ENCODE measurements at places on chromosomes 1 and 21.

- no peak for DNase-seq
Observed at GRCh38 chr1:241639623-241640148, 483 bp downstream of the CHML start.

GRCh38 chr1:109213345-109213823, 334 bp upstream of the SARS1 start:
- DNase-seq = no peak

GRCh38 chr1:39153684-39154083, 50.8 kb upstream of the MACF1 start:
- DNase-seq = no peak

- DNase-seq = no peak
Observed at GRCh38 chr1:247409869-247410544, 6.0 kb upstream of the NLRP3 start.

DNA sequence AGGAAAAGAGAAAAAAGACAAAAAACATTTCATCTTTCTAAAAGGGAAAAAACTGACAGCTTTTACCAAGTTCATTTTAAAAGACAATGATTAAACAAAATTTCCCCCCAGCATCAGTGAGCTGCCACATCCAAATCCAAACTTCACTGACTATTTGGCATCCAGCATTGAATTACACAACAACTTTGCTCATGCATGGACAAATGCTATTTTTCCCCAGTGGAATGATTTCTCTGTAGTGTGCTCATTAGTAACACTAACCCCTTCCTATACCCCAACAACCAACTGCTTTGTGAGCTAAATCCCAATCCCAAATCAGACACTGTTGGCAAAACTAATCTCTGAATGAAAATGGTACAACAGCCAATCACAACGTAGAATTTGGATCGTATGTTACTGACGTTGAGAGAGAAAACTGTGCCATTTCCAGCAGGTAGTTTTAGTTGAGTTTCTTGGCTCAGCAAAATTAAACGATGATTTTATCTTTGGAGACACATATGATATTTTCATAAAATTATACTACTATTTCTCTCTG, 37.9 kb downstream of the PIK3R3 start:
- DNase-seq = no peak

GRCh38 chr1:72568113-72568512, 285.8 kb upstream of the NEGR1 start:
- no peak for DNase-seq

DNA sequence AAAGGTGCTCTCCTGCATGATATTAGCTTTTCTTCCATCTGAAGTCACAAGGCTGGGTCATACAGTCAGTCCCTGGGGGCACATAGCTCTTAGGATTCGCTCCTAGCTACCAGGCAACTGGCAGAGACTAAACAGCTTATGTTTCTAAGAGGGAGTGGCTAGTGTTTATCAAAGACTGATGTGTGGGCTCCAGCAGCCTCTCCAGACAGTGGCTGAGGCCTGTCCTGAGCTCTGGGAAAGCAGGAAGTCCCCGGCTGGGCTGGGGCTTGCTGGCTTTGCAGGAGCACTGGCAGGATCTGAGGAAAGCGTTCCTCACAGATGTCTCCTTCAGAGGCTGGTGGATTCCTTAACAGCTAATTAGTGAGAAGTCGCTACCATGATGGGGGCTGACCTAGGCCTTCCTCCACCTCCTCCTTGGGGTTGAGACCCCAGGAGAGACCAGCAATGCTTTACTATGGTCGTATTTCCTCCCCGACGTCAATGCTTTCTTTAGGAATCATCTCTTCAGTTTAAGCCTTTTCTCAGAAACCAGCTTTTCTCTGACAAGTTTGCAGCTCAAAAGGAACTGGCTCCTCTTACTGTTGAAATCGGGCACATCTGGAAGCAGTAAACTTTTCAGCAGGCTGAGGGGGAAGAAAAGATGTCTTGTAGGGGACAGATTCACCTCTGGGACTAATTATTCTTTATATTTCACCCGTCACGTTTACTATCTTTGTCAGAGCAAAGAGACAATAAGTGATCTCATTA, 33.5 kb upstream of the HHAT start:
- no peak for DNase-seq

DNA sequence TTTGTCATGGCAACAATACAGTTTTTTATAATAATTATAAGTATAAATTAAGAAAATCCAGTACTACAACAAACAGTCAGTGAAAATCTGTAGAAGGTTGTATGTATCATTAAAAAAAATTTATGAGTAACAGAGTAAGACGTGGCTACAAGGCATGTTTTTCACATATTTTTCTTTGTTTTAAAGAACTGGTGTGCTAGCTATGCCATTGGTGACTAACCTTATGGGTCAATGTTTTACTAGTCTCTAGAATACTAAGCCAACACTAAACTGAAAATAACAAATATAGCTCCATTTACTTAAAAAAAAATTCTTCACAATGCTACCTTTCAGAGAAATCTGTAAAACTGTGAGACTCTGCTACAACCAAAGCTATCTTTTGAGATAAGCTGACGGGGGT, 261.5 kb downstream of the ADGRL2 start:
- DNase-seq = no peak

GRCh38 chr1:193179094-193179493, 7.3 kb downstream of the B3GALT2 start:
- DNase-seq = no peak

DNA sequence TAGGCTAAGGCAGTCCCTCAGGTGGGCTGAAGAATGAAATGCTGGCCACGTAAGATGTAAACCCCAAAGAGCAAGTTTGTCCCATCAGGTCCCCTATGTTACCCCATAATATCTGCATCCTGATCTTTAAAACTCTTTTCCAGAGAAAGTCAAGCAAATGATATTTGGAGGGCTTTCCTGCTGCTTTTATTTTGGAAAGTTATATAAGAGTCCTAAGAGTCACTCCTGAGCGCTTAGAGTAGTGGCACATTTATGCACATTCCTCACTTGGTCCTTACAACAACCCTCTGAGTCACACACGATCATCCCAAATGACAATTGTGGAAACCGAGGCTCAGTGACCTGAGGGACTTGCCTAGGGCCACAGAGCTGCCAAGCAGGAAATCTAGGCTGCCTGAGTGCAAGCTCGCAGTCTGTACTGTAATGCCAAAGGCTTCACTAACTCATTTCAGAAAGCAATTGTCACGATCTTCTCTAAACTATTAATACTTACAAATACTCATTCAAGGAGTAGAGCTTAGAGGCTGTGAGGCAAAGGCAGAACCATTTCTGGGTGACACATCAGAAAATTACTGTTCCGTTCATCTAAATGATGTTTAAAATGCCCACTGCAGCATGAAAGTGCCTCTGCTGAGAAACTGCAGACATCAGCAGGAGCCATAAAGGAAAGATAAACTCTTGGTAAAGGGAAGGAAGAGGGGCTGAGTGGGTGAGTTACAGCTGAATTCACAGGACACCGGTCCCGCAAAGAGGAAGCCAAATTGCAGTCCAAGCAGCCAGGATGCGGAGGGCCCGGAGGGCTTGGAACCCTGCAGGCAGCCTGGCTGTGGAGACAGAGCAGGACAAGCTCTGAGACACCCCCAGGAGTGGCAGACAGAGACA, 30.8 kb downstream of the CAPZB start:
- no peak for DNase-seq

DNA sequence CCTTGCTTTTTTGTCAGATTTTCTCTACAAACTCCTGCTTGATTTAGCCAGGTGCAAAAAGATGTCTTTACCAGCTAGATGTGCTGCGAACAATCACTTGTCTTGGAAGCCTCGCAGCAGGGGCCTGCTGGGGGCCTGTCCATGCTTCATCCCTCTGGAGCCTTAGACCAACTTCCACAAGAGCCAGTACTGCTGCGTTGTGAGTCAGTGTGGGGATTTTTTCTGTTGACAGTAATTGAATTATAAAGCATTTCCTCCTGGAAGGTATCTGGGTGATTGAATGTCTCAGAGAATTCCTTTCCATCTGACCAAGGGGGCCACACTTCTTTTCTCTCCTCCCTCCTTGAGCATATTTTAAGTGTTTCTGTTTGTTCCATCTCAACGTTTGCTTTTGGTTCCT, 40.4 kb upstream of the LDLRAP1 start:
- no peak for DNase-seq

- no peak for DNase-seq
Observed at GRCh38 chr21:40463176-40463575, 383.8 kb downstream of the DSCAM start.

DNA sequence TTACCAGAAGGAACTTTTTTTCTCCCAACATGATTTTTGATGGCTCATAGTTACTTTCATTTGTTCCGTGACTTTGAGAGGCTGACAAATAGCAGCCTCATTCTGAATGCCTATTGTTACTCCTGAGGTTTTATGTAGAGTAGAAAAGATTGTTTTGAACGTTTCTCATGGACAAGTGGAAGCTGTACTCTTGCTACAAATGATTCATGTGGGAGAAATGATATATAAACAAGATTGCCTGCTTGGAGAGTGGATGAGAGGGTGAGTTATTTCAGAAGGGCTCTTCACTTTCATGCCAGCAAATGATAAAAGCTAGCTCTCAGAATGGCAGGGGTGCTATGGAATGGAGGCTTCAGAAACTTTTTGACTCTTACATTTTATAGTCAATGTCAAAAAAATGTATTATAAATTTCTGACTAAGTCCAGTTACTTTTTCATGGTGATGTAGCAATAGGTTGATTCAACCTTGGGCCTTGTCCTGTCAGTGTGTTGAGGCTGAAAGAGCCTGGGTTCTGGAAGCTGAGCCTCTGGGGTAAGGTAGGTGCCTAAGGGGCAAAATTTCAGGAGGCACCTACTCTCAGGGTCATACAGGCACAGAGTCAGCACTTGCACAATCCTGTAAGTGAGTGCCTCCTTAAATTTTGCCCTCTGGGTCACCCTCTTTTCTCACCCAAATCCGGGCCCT, 19.4 kb downstream of the JUN start:
- DNase-seq = peak; percentile 88

DNA sequence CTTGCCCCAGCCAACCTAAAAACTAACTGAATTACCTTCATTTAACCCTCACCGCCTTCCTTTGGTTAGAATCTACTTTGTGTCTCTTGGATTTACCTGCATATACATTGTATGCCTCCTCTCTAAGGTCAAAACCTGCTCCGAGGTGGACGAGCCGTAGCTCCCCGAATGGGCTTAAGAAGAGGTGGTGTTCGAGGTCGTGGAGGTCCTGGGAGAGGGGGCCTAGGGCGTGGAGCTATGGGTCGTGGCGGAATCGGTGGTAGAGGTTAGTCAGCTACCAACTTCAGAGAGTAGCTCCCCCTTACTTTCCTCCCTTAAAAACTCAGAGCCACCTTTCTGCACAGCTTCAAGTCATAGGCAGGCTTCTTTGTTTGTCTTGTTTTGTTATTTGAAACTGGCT, 9.2 kb downstream of the CHTOP start:
- DNase-seq = no peak

DNA sequence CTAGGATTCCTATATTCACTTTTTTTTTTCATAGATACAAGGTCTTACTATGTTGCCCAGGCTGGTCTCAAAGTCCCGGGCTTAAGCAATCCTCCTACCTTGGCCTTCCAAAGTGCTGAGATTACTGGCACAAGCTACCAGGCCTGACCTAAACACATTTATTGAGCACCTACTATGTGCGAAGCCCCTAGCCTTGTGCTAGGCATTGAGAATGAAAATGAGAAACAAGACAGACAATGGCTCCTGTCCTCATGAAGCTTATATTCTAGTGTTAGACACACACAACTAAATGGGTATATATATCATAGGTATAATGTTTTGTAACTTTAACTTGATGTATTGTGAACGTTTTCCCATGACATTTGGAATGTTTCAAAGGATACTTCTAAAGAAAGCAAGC, 11.5 kb downstream of the TMEM50A start:
- DNase-seq = no peak

GRCh38 chr1:183002267-183002666, 21.0 kb upstream of the LAMC1 start:
- no peak for DNase-seq

- DNase-seq = no peak
Observed at GRCh38 chr1:220810963-220811362, 24.2 kb downstream of the MTARC1 start.

DNA sequence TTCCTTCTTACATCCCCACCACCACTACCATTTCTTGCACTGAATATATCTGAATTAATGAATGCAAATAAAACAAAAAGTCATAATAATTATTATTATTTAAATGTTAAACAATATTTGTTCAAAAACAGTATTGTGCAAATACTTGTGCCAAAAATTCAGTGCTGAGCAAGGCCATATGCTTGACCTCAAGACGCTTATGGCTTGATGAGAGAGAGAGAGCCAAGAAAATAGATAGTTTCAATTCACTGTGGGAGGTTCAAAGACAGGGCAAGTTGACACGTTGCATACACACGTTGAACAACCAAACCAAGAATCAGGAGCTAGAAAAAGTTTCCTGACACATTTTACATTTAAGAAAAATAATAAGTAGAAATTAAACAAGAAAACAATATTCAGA, 1421.7 kb downstream of the KCNT2 start:
- no peak for DNase-seq

DNA sequence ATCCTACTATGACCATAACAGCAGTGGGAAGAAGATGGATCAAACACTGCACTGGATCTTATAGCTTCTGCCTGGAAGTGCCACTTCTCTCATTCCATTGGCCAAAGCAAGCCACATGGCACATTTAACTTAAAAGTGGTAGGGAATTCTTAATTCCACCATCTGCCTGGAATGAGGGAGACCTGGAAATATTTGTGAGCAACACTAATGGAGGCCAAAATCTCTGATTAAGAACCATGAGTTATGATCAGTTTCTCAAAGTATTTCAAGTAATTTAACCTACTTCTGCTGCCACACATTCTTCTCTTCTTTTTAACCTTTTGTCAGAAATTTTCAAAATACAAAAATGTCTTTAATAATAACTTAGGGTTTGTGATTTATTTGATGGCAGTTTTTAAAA, 154.0 kb upstream of the C1orf87 start:
- no peak for DNase-seq

DNA sequence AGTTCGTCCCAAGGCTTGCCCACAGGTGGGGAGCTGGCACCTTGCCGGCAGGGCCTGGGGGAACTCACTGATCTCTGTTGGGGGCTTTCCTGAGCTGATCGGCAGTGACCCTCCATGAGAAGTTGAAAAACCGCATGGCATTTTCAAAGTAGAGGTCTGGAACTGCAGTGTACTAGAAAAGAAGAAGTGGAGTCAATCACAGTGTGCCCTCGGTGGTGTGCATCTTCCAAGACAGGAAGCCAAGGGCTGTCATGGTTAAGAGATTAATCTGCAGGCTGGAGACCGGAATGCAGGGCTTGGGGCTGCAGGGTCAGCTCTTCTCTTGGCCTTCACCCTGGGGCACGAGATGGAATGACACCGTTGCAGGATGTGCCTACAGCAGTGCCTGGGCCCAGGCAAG, 56.8 kb downstream of the ECE1 start:
- DNase-seq = no peak

GRCh38 chr1:205287767-205288559, 33.6 kb downstream of the NUAK2 start:
- DNase-seq = no peak

- DNase-seq = peak; percentile 27
Observed at GRCh38 chr1:79259390-79260336, 253.1 kb upstream of the ADGRL4 start.

GRCh38 chr1:44208226-44208625, 5.0 kb upstream of the DMAP1 start:
- DNase-seq = no peak
